ELF-1 (cell line): ENCODE measurements at places on chromosomes 11 and 22.

DNA sequence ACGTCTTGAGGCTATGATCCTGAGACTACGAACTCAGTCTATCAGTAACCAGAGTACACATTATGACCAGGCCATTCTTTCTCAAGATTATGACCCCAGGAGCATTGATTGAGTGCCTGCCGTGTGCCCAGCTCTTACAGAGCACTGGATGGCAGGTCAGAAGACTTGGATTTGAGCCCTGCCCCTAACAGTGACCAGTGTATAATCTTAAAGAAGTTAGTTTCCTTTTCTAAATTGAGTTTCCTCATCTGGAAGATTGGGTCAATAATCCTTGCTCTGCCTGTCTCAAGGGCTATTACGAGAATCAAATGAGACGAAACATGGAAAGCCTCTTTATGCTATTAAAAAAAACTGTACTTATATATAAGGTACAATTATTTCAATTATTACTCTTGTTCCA lies 38.2 kb downstream of the SLCO2B1 start:
- no peak for DNase-seq

DNA sequence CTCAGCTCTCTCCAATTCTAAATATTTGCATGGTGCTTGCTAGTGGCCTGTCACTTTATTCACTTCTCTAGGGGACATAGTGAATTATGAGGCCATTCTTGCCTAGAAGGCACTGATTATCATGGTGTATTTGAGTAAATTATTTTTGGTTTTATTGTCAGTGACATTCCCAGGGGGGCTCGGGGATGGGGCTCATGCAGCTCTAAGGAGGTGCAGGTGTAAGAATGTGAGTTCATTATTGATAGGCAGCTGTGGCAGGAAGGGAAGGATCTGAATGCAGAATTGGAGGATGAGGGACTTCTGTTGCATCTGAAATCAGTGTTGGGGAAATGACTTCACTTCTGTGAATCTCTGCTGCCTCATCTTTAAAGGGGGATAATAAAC lies 53.7 kb upstream of the OR4B1 start:
- DNase-seq, result no peak

DNA sequence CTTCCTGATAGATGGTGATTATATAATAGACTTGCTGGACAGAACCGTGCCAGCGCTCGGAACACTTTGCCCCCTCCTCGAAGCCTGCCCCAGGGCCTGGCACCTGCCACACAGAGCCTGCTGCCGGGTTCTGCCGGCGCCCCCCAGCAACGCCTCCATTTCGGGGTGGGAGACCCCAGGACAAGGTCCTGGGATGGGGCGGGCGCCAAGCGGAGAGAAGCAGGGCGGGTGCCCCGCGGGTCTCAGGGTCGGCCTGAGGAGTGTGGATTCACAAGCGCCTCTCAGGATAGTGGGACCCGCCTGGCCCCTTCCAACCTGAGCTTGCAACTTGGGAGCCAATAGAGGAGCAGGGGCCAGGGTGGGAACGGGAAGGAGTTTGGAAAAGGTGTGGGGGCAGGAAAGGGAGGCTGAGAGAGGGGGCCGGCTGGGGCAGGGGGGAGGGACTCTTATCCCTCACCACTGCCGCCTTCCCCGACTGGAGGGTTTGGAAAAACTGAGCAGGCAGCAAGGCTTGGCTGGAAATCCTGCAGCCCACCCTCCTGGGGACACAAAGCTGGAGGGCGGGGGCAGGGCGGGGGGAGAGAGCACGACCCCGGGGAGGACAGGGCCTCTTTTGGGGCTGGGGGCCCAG lies 3.3 kb upstream of the BCL9L start:
- peak; percentile 79 for DNase-seq

GRCh38 chr11:130827451-130828377 lies 88.6 kb downstream of the SNX19 start:
- DNase-seq, result peak; percentile 88

GRCh38 chr11:97461044-97461880 lies 1071.4 kb downstream of the JRKL start:
- DNase-seq, result no peak

DNA sequence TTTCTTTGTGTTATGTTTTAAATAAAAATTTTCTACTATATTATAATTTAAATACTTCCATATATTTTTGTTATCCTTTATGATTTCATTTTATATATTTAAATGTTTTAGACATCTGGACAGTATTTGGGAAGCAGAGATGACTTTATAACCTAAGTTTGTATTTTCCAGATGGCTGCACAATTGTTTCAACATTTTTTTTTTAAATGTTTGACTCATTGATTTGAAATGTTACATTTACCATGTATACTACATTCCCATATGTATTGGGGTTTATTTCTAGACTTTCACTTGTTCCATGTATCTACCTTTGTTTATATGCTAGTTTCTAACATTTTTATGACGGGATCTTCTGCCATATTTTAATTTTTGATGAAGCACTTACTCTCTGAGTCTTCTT lies 766.5 kb downstream of the METTL15 start:
- DNase-seq, result no peak

- DNase-seq, result no peak
Measured at GRCh38 chr11:1831338-1832210, 3.2 kb upstream of the SYT8 start.

- no peak for DNase-seq
Measured at GRCh38 chr11:24389575-24389974, 107.3 kb upstream of the LUZP2 start.

DNA sequence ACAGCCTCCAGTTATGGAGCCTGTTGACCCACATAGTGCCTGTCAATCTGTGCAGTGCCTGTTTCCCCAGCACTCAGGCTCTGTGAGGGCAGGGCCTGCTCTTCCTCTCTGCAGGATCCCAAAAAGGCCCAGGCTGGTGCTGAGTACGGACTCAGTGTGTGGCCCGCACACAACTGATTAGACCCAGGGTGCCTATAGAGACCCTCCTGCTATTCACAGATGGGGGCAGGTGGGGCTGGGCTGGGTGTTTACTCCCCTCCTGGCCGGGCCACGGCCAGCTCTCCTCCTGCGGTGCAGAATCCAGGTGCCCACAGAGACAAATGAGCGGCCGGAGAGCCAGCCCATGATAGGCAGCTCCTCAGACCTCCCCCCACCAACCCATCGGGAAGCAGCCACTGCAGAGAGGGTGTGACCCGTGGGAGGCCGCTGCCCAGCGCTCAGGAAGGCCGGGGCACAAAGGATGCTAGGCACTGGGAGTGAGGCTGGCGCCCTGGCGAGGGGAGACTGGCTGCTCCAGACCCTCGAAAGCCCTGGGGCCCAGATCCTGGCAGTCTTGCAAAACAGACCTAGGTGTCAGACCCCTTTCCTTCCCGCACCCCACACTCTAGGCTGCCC lies 239.0 kb downstream of the CTTN start:
- DNase-seq, result no peak

DNA sequence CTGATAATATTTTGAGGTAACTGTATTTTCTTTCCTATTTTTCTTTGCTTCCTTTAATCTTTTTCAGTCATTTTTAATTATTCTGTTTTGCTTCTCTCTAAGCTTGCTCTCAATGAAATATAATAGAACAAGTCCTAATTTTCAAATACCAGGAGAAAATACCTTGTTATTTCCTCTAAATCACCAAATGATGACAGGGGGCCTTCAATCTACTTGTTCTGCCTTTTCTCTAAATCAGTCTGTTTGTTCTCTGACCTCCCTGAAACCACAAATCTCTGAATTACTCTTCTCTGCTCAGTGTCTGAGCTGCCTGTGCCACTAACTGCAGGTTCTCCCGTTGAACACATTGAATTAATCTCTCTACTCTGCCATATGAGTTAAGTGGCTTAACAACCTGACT lies 286.2 kb downstream of the C11orf87 start:
- DNase-seq, result no peak

- DNase-seq, result peak; percentile 70
Measured at GRCh38 chr11:70109006-70109405, 30.9 kb downstream of the ANO1 start.

GRCh38 chr11:122697636-122698167 lies 42.2 kb downstream of the UBASH3B start:
- no peak for DNase-seq

DNA sequence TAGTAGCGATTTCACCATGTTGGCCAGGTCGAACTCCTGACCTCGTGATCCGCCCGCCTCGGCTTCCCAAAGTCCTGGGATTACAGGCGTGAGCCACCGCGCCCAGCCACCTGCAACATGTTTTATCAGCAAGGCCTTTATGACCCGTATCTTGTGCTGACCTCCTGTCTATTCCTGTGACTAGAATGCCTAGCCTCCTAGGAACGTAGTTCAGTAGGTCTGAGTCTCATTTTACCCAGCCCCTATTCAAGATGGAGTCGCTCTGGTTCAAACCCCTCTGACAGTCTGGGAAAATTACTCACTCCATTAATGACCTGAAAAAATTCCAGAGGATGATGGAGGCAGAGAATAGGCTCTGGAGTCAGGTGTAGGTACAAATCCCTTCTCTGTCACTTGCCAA lies 30.0 kb upstream of the CXCR5 start:
- DNase-seq, result no peak

GRCh38 chr11:57131080-57131790 lies 50.5 kb upstream of the LRRC55 start:
- peak; percentile 81 for DNase-seq

DNA sequence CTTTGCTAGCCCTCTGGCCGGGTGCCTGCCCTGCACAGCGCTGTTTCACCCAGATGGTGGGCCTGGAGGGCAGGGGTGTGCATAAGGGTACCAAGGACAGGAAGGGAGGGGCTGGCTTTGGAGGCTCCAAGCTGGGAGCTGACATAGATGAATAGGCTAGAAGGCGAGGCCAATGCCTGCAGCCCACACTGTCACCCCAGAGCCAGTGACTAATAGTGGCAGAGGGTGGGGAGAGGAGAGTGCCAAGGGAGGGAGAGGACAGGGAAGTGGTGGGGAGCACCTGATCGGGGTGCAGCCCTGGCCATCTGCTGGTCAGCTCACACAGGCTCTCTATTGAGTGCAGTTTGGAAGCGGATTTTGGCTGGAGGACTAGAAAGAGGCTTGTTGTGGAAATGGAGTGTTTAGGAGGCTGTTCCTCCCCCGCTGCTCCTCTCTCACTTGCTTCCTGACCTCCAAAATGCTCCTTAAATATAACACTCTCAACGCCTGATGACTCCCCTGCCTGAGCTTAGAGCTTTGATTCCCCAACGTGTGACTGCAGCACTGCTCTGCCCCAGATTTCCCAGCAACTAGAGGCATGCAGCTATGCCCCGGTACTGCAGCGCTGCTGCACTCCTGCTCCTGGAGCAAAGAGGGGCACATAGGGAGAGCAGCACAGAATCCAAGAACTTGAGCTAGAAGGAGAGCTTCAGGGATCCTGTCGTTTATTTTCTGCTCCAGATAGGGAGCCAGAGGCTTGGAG lies 89.2 kb downstream of the GRAMD1B start:
- peak; percentile 39 for DNase-seq

- no peak for DNase-seq
Measured at GRCh38 chr22:37464181-37464580, 22.0 kb downstream of the MFNG start.
